Adrenal gland (tissue), 19 donors: ENCODE measurements at places on chromosomes 3 and 15. TPM values are rescaled to one million over a fixed set of nuclear protein-coding genes. Genes with fewer than 3 reads are reported as not detected.

The SLC30A4 gene
- total RNA-seq = 4.7 TPM

The CD200 gene
- total RNA-seq = not detected

The CPNE9 gene
- total RNA-seq = 2.1 TPM

DNA sequence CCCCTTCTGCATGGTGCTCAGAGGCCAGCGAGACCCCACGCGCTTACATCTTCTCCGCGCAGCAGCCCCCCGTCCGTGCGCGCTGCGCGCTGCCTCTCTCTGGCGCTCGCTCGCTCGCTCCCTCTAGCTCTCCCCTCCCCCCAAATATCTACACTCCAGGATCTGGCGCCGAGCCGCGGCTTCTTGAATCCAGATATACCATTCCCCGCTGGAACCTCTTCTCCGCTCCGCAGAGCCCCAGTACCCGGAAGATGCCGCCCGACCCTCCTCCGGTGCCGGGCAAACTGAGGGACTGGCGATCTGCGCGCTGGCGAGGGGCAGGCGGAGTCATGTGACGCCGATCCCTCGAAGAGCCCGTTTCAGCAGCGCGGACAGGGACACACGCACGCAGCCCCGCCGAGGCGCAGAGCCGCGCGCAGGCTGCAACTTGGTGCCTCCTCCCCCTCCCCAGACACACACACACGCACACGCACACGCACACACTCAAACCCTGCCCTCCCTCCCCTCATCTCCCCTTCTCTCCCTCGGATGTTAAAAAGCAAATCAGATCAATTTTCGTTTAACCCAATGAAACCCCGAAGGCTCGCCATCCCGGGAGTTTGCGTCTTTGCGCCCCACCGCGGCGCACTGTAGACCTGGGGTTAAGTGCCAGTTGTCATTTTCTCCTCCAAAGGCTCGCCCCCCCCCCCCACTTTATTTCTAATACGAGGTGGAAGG, at the start of gene RASGRF1:
Gene RASGRF1 (minus strand): TSS at position 294 of the 717 bp plus-strand sequence. CDS start 282 bp downstream, at position 12.
- DNase-seq = no peak

GRCh38 chr3:195609229-195609628, 25.5 kb upstream of the APOD start:
- no peak for DNase-seq

- DNase-seq = no peak
These were observed 110.6 kb upstream of the TSPAN3 start for GRCh38 chr15:77181305-77182074.
